KG1 (cell line): ENCODE measurements at places on chromosomes 4 and X.

DNA sequence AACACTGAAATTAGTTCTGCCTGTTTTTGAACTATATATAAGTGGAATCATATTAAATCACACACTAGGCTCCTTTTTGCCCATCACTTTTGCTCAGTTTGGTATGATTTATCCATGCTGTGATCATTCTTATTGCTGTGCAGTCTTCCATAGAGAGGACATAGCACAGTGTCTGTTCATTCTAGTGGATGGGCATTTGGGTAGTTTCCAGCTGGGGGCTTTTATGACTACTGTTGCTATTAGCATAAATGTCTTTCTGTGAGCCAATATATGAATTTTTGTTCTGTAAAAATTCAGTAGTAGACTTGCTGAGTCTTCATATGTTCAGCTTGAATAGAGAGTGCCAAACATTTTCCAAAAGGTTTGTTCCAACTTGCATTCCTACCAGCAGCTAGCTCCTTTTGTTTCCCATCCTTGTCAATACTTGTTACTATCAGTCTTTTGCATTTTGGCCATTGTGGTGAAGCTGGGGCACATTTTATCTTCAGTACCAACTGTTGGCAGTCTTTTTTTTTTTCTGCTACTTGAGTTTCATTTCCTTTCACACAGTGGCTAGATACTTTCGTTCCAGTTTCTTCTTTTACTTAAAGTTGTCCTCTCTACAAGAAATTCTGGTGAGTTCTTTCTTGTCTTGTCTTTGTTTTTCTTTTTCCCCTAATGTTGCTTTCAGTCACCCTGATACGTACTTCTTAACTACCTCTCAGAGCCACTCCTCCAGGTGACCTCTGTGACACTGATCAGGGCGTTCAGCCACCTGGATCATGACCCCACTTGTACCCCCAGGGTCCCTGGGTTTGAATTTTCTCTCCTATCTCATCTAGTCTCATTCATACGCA lies 87.0 kb downstream of the ANXA3 start:
- DNase-seq, result no peak

GRCh38 chr4:185987961-185988627 lies 80.9 kb upstream of the TLR3 start:
- no peak for DNase-seq

GRCh38 chr4:3936184-3936583 lies 170.0 kb downstream of the ADRA2C start:
- no peak for DNase-seq

DNA sequence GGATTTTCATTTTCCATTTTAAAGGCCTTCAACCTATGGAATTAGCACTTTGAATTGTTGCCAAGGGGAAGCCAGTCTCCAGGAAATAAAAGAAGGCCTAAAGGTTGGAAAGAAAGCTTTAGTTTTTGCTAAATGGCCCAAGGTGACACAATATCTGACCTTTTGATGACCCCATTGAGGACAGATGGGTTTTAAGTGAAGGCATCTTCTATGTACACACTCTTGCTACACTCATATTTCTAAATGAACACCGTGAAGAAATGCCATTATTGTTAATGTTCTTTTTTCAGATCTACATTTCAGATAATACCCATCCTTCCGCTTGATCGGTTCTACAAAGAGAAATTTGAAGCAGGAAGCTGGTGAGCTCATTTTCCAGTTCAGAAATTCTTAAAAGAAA lies 162.8 kb upstream of the POU3F4 start:
- DNase-seq, result no peak
